Fibroblast of lung (primary cell): ENCODE measurements at places on chromosomes 7 and 10.
A peak's percentile ranks its signal among the peaks of the same experiment; 100 is the strongest.

GRCh38 chr10:93062514-93063143 lies 2.0 kb downstream of the CYP26C1 start:
- DNase-seq: no peak

- DNase-seq: no peak
These were observed 30.4 kb downstream of the CSTF2T start for GRCh38 chr10:51669041-51669440.

DNA sequence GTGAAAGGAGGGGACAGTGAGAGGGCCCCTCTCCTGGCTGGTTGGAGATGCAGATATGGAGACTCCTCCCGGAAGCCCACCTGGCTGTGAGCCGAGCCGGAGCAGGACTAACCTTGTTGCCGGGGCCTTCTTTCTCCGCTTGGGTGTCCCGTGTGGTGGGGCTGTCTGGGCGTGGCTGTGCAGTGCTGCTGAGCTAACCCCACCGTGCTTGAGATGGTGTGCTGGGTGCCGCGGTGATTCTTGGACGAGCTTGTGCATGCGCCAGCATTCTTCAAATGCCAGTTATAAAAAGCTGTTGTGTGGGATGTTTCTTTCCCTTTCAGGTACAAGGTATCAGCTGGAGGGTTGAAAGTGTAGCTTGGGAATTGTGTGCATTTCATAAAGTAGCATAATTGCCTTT lies 48.8 kb downstream of the DAGLB start:
- no peak for DNase-seq

DNA sequence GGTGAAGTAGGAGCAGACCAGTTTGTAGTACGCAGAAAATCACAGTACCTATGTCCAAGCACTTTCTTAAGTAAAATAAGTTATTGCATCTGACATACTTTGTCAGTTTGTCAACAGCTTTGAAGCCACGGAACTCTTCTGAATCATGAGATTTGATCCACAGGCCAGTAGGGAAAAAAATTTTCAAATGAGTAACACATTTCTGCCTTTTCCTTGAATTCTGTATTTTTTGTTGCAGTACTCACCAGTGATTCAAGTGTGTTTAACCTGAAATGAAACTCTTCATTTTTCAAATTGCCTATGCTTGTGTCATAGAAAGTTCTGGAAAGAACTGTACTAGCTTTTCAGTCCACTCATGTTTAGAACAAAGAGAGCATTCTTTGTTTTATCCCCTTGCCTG lies 337.7 kb downstream of the GATA3 start:
- peak; percentile 89 for DNase-seq
